Stimulated activated CD8-positive, alpha-beta memory T cell treated with anti-CD3 and anti-CD28 coated beads, Interleukin-15, amount 100 ng/mL, for 24 hours (primary cell): ENCODE measurements at places on chromosomes 2 and 18.

DNA sequence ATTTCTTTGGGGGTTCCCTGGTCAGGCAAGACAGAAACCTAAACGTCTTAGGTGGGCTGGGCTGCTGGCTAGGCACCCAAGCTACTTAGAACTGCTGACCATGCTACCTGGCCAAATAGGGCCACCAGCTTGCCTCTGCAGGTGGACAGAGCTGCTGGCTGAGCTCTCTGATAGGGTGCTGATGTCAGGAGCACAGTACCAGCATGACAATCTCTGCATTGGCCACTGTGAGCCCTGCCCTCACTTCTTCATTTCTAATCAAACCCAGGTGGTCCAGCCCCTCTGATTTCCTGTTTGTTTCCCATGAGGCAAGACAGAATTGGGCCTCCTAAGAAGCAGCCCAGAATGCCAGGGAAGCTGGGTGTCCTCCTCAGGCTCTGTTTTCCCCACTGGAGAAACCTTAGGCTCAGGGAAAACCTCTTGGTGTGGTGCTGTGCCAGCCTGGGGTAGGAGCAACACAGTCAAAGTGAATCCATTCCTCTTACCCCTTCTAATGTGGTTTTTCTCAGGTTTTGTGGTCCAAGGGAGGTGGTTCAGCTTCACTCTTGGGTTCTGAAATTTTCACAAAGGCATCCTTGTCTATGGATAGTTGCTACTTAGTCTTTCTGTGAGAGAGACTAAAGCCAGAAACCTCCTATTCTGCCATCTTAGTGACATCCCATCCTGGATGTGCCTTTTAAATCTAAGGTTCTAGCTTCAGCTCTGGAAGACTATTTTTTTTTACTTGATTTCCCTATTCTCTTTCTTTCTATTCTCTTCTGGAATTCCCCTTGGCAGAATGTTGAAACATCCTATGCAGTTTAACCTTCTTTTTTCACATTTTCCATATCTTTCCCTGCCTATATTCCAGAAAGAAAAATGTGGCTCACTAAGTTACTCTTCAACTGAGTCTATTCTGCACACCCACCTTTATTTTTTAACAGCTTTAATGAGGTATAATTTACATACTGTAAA, 15.2 kb downstream of the SP100 start:
- no peak for DNase-seq

- DNase-seq: no peak
These were observed 3.8 kb upstream of the ATP8B1 start for GRCh38 chr18:57806978-57807285.

DNA sequence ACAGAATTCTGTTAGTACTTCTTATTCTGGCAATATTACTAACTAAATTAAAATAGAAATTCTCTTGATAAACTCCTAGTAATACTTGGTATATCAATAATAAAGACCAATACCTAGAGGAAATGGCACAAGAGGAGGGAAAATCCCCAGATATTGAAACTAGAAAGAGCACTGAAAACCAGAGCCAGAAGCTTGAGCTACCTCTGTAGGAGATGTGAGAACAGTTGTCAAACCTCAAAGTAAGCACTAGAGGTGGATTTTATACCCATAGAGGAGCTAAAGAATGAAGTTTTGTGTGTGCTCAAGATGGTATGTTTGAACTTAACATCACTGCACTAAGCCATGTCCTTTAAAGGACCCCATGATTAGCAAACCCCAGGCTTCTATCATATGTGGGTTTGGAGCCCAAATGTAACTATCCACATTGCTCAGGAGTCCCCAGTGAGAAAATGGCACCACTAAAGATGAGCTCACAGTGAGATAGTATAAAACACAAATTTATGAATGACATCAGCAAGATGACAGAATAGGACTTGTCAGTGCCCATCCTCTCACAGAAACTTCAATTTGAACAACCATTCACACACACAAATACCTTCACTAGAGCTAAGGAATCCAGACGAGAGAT, 122.1 kb downstream of the PKP4 start:
- no peak for DNase-seq

DNA sequence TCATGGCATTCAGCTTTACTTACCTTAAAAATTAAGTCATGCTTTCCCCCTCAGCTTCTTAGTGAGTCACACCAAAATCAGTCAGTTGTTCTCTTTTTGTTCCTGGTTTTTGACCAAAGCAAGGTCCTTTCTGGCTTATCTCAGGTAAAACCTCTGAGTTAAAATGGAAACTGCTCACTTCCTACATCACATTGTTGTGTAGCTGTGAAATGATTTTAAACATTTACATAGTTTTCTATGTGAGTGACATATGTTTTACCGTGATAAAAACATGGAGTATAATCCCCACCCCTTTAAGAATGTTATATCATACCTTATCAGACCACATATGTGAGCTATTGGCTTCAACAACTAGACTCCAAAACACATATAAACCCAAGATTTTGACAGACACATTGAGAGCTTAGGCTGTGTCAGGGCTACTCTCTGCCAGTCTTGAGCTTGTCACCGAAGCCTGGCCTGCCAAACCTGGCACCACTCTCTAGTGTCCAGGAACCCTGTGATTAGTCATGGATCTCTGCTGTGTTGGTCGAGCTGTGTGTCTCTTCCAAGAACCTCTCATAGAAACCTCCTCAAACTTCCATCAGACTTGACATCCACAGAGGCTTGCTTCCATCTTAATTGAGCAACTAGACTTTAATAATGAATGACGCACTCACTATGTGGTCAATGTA, 294.5 kb upstream of the FBXO11 start:
- DNase-seq: no peak

GRCh38 chr2:143521396-143521795, 392.2 kb downstream of the ARHGAP15 start:
- DNase-seq: no peak

- no peak for DNase-seq
These were observed 135.5 kb upstream of the FOSL2 start for GRCh38 chr2:28257182-28257581.

DNA sequence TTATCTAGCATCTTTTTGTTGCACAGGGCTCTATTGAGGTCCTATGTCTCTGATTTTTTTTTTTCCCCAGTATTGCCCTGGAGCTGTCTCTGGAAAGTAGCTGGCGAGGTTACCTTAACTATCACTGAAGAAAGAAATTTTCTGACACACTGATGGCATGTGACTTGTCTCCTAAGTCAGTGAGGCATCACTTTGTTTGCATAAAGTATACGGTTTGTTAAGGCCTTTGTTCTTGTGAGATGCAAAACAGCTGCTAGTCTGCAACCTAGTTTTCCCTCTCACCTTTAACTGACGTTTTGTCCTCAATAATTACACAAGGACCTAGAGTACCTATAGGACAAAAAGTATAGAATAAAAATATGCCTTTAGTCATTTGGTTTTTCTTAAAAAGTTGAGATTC, 41.8 kb downstream of the UBXN4 start:
- no peak for DNase-seq

DNA sequence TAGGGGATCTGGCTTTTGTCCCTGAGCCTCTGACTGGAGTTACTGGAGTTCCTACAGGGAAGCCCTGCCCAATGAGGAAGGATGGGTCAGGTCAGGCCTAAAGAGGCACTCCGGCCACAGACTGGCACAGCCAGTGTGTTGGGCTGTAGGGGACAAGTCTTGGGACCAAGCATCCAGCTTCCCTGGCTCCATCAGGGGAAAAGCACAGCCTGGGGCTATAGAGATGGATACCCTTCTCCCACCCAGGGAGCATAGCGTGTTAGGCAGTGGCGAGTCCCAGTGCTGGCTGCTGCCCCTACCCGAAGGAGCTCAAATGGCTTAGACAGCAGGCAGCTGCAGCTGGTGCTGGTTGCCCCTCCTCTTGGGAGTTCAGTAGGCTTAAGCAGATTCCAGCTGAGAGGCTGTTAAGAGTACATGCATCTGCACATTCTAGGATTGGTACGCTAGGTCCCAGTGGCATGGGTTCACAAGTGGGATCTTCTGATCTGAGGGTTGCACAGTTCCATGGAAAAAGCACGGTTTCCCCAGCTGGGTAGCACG, 111.4 kb downstream of the DCDC2C start:
- DNase-seq: no peak

- no peak for DNase-seq
These were observed 29.7 kb downstream of the NOL10 start for GRCh38 chr2:10659898-10660568.

GRCh38 chr2:171522788-171523087, 464 bp downstream of the CYBRD1 start:
- no peak for DNase-seq

DNA sequence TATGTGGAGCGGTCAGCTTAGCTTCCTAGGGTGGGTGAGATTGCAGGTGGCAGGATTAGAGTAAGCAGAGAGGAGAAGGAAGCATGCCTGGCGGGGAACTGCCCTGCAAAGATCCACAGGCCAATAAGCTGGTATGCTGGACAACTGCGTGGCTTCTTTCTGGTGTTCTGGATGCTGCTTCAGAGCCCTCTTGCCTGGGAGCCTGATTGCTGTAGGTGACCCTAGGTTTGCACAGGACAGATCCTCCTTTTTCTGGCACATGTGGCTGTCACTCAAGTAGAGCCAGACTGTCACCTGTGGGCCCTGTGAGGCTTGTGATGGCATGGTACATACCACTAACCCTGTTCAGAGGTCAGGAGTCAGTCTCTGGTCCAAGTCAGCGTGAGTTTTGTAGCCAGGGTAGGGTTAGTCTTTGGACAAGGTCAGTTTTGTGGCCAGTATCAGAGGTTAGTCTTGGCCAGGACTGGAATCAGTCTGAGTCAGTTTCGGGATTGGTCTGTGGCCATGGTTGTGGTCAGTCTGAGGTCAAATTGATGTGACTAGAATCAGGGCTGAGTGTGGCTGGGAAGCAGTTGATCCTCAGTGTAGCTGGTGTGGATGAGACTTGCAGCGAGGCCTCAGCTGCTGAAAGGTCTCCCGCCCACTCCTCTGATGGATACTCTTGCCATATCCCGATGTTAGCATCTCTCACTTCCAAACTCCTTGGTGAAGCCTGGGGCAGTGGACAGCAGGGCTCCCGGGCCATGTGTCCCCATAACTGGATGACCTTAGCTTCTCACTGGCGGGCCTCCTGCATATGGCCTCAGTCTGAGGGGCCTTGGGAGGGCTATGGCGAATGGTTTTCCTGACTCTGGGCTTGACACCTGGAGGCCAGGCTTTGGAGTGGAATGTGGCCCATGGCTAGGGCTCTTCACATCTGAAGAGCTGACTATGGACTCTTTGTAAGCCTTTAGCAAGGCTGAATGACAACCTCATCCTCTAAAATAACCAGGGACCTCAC, 260.5 kb downstream of the DYSF start:
- no peak for DNase-seq

- no peak for DNase-seq
These were observed 5.5 kb downstream of the MEX3C start for GRCh38 chr18:51192026-51192425.

DNA sequence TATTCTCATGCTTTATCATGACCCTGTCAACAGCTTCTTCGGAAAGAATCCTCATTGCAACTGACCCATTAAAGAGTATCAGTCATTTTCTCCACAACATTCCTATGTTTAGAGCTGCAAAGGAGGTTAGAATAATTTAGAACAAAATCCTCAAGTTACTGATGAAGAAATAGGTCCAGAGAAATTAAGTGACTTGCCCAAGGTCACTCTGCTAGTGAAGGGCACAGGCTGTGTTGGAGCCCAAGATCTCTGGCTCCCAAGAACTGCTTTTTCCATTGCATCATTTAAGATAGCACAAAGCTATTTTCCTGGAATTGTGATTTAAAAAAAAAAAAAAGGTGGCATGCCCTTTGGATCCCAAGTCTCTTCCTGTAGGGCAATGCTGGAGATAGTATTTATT, 9.6 kb downstream of the IRS1 start:
- DNase-seq: no peak

GRCh38 chr2:15031745-15032240, 399.3 kb downstream of the LRATD1 start:
- no peak for DNase-seq

- DNase-seq: no peak
These were observed 27.2 kb downstream of the NBAS start for GRCh38 chr2:15533860-15534480.

DNA sequence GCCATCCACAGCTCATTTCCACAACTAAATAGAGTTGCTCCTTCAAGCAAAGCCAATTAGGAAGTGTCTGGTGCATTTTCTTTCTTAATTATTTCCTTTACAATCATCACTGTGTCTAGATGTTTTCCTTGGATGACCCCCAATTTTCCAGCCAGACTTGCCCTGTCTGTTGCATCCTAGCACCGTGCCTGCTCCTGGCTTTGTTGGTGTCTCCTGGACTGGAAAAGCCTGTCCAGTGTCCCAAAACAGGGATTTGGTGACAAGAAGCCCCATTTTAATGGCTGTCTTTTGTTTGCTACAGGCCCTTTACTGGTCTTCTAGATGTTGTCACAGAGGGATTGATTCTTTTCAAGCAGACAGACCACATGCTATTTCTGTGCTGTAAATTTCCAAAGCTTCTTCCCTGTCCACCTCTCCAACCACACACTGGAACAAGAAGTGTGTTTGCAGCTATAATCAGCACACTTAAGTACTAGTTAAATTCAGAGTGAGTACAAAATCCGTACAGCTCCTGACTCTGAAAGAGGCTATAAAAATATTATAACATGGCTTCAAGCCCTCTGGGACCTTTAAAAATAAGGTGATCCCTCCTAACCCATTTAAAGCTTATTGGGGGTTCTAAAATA, 38.4 kb downstream of the RNF144A start:
- DNase-seq: no peak

GRCh38 chr2:132943829-132944228, 273.8 kb upstream of the LYPD1 start:
- DNase-seq: no peak

- no peak for DNase-seq
These were observed 59.2 kb downstream of the AAK1 start for GRCh38 chr2:69584127-69584889.

DNA sequence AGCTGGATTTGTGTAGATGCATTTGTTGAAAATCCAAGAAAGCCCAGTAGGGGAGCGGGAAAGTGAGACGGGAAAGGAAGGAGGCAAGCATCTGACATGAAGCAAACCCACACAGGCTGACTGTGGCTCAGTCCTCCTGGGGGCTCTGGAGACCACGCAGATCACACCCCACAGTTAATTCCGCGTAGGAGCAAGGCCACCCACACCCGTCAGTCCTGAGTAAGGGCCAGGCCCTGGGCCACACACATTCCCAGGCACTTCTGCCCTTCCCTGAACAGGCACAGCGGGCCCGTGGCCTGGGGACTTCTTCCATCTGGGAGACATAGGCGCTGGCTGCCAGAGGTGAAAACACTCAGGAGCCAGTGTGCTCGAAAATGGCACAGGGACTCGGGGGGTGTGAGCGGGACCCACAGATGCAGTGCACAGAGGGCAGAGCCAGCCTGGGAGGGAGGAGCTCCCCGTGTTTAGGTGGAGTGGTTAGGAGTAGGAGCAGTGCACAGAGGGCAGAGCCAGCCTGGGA, 19.4 kb upstream of the PRLH start:
- no peak for DNase-seq

DNA sequence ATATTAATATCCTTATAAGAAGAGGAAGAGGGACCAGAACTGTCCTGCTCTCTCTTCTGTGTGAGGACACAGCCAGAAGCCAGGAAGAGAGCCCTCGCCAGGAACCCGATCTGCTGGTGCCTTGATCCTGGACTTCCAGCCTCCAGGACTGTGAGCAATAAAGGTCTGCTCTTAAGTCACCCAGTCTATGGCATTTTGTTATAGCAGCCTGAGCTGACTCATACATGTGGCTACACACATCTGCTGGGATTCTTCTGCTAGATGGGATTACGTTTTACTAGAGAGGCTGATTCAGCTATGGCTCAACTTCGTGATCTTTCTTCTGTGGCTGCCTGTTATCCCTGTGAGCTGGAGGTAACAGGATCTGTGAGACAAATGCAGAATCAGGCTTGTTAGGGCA, 29.6 kb downstream of the ARL4C start:
- DNase-seq: no peak
